ENCODE measurements at places on chromosomes 4 and X.

DNA sequence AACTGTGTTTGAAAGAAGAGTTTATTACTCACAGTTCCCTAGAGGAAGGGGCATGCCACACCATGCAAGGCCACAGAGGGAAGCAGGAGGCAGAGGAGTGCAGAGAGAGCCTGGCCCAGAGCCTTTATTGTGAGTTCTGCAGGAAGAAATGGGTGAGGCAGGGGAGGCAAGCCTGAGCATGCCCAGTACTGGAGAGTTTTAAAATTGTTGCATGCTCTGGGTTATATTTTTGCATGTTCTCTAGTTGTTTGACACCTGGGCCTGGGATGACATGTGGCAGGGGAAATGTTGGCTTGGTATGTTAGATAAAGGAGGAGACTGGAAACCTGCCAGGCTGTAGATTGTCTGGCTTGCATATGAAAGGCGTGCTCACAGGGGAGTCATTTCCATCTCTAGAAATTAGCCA, 19.7 kb upstream of the CRMP1 start:
- no peak for DNase-seq

DNA sequence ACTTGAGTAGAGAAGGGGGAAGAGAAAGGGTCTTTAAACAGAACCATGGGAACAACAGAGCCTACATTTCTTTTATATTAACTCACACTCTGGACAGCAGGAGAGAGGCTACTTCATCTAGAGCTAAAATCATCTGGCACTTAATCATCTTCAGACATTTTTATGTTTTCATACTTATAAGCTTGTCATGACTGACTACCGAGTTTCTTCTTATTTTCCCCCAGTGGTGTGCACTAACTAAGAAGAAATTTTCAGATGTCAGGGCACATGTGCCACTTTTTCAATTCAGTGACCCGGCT, 11.8 kb upstream of the RTL5 start:
- no peak for DNase-seq

GRCh38 chr4:167985565-167985964, 106.8 kb upstream of the ANXA10 start:
- no peak for DNase-seq

- DNase-seq: no peak
Measured at GRCh38 chr4:176883108-176883550, 90.4 kb upstream of the VEGFC start.

- DNase-seq: no peak
Measured at GRCh38 chrX:16696956-16697355, 15.5 kb downstream of the CTPS2 start.

- peak; percentile 4 for DNase-seq
Measured at GRCh38 chr4:76601791-76602190, 166.8 kb downstream of the SHROOM3 start.

DNA sequence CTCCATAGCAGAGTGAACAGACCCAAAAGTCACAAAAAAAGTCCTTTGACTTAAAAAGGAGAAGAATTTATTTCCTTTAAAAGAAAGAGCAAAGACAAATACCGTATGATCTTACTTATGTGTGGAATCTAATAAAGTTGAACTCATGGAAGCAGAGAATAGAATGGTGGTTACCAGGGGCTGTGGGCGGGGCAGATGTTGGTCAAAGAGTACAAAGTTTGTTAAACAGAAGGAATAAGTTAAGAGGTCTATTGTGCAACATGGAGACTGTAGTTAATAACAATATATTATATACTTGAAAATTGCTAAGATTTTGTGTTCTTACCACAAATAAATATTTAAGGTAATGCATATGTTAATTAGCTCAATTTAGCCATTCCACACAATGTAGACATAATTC, 173.3 kb upstream of the S100G start:
- DNase-seq: no peak

GRCh38 chr4:152245680-152246079, 290.2 kb downstream of the FBXW7 start:
- no peak for DNase-seq

GRCh38 chr4:113052379-113052951, 3.0 kb downstream of the ANK2 start:
- peak; percentile 66 for DNase-seq

DNA sequence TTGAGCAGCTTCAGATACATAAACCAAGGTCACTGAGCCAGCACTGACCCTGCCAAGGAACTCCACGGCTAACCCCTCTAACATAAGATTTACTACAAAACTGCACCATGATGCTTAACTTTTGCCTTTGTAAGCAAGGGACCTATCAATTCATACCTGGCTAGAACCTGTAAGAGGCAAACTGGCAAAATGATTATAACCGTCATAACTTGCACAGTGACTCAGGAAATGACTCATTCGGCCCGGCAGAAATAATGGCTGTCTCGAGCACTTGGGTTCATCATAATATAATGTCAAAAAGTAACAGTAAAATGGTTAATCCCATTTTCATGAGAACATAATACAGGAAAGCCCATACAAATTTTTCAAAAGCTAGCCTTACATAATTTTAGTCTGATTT, 17.2 kb downstream of the RASGEF1B start:
- DNase-seq: no peak

DNA sequence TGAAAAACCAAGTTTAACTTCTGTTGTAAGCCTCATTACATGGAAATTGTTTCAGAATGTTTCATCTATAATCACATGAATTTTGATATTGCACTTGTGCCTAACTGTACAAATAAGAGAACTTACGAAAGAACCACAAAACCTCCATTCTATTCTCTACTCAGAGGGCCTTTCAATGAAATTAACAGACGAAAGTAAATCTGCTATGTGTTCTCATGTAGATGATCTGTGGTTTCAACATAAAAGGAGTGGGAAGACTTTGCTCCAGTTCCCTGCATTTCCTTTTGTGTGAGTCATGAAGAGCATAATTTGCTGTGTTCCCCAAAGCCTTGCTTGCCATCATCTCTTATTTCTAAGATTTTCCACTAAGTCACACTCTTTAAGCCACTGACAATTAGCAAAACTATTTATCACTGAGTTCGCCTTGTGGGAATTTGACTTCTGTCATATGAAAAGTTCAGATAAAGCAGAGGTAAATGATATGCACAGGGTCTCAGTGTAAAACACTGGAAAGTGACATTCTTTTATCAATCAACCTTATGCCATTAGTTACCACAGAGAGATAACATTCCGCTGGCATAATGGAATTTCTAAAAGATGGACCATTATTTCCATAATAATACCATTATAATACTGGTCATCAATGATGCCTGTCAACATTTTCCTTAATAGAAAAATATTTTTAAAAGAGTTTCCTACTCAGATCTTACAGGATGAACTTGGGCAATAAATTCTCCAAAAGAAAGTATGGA, 329.8 kb downstream of the NR3C2 start:
- peak; percentile 72 for DNase-seq

GRCh38 chr4:83677656-83678055, 141.7 kb downstream of the GPAT3 start:
- no peak for DNase-seq

DNA sequence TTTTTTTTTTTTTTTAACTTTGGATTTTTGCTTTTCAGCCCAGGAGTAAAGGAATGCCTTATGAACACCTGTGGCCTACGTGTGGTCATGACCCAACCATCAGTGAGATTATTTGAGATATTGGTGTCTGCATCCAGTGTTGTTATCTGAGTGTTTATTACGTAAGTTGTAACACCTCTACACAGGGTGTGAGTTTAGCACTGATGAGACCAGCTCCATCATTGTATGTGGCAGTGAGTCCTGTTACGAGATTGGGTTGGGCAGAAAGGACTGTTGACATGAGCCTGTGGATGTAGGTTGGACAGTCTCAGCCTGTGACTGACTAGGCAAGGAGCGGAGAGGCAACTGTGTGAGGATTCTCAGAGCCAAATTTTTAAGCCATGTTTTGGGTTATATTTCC, 179.0 kb downstream of the PTTG2 start:
- DNase-seq: no peak

DNA sequence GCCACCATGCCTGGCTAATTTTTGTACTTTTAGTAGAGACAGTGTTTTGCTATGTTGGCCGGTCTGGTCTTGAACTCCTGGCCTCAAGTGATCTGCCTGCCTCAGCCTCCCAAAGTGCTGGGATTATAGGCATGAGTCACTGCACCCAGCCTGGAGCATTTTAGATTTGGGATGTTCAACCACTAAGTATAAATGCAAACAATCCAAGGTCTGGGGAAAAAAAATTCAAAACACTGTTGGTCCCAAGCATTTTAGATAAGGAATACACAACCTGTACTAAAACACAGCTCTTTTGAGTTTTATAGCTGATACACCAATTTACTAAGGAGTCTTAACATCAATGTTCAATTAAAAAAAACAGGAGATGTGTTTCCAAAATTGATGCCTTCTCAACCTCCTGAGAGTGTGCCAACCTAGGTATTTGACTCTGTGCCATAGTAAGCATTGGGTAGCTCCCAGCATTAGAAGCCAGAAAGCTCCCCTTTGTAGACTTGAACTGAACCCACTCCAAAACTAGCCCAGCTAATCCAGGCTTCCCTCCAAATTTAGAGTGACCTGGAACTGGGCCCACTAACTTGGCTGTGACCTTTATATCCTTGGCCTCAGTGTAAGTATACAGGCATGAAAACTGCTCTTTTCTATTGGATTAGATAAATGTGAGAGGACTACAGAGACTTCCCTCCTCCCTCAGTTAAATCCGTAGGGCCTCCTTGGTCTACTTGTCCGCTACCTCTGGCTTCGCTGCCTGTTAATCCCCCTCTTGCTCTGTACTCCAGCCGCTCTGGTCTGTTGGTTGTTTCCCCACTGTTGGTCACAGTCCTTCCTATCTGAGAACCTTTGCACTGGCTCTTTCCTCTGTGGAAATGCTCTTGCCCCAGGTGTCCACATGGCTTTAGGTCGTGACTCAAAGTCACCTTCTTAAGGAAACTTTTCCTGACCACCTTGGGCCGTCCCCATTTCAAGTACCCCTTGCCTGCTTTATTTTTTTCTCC, 77.6 kb downstream of the CCKAR start:
- no peak for DNase-seq

- peak; percentile 66 for DNase-seq
Measured at GRCh38 chr4:130336585-130337217, 1240.7 kb downstream of the C4orf33 start.

DNA sequence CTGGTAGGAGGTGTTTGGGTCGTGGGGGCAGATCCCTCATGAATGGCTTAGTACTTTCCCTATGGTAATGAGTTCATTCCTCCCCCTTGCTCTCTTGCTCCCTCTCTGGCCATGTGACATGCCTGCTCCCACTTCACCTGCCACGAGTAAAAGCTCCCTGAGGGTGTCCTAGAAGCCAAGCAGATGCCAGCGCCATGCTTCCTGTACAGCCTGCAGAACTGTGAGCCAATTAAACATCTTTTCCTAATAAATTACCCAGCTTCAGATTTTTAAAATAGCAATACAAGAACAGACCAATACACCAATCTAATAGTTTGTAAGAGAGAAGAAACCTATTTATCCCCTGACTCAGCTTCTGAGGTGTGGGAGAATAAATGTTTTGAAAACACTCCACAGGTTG, 60.5 kb downstream of the FGFBP1 start:
- no peak for DNase-seq

- DNase-seq: peak; percentile 84
Measured at GRCh38 chr4:73181231-73181630, 77.4 kb downstream of the ANKRD17 start.

DNA sequence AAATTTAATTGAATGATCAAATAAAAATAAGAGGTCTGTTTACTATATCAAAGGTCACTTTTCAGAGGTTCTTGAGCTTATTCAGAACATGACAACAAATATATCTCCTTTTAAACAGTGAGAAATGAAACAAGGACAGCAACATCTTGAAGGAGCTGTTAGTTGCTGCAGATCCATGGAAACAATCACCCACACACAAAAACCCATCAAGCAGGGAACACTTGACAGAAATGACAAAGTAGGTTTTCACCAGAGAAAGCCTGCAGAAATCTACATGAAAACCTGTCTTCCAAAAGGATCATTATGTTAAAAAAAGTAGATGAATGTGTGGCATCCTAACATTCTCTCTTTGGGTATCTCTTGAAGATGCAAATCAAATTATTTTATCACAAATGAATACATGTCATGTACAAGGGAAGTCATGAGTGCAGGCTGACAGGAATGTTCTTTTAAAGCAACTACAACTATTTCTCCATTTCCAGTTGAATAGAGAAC, 203.0 kb downstream of the GRIA2 start:
- no peak for DNase-seq

GRCh38 chr4:38723726-38724474, 58.9 kb downstream of the TLR10 start:
- no peak for DNase-seq

Data from Kasumi-1 (cell line).